Stimulated activated CD8-positive, alpha-beta memory T cell treated with anti-CD3 and anti-CD28 coated beads, Interleukin-12 subunit alpha, Interleukin-12 subunit beta, amount 100 ng/mL, for 4 hours (primary cell): ENCODE measurements at places on chromosomes 13 and 19.

- no peak for DNase-seq
Observed at GRCh38 chr13:91355099-91355825, 7.8 kb downstream of the MIR17HG start.

- no peak for DNase-seq
Observed at GRCh38 chr13:29294821-29295220, 300.7 kb downstream of the SLC7A1 start.

DNA sequence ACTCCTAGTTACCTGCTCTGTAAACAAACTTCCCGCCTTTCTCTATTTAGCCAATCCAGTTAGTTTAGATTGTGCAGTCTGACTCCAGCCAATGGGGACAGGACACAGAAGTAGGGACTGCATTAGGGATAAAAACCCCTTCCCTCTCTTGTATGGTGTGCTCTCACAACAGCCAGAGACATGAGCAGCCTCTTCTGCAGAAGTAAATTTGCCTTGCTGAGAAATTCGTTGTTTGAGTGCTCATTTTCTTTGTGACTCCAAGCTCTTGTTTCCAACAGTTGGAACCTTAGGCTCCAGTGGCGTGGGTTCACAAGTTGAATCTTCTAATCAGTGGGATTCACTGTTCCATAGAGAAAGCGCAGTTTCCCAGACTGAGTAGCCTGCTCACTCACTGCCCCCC, 66.1 kb downstream of the ZNF93 start:
- DNase-seq, result no peak

GRCh38 chr13:92303428-92303827, 905.0 kb downstream of the GPC5 start:
- DNase-seq, result no peak

DNA sequence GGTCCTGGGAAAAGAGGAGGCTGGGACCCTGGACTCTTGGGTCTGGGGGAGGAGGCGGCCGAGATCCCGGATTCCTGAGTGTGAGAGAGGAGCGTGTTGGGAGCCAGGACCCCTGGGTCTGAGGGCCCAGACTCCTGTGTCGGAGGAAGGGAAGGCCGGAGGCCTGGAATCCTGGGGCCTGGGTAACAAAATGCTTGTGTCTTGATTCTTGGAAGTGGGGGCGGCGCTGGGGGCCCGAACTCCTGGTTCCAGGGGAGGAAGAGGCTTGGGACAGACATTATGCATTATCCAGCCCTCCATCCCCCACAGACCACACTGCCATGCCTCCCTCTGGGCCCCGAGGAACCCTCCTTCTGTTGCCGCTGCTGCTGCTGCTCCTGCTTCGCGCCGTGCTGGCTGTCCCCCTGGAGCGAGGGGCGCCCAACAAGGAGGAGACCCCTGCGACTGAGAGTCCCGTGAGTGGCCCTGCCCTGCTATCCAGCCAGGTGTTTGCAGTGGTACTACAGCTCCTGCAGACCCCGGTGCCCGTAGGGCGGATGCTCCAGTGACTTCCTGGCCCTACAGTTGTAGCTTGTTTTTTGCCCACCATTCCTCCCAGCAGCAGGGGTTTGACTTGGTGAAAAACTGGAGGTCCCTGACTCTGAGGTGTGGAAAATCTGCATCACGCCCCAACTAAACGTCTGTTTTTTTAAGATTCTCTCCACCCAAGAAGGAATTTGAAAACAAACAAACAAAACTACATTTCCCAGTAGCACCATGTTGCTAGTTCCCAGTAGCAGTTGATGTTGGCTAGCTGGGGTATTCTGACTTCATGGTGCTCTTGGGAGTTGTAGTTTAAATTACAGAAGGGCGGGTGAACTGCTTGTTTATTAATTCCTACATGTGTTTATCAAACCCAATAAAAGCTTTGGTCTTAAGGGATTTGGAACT, 630 bp downstream of the NUCB1 start:
- DNase-seq, result no peak

DNA sequence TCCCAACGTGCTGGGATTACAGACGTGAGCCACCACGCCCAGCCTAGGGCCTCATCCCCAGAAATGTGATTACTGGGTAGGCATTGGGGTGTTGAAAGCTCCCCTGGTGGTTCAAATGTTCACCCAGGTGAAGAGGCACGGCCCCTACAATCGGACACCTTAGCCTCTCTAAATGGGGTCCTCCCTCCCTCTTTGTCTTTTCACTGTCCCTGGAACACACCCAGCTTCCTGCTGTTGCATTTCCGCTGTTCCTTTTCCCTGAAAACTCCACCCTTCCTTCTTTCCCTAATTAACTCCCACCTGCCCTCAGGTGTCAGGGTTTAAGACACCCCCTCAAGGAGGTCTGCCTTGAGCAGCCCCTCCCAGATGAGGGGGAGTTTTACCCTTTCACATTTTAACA, 3.6 kb upstream of the PRODH2 start:
- DNase-seq, result no peak

DNA sequence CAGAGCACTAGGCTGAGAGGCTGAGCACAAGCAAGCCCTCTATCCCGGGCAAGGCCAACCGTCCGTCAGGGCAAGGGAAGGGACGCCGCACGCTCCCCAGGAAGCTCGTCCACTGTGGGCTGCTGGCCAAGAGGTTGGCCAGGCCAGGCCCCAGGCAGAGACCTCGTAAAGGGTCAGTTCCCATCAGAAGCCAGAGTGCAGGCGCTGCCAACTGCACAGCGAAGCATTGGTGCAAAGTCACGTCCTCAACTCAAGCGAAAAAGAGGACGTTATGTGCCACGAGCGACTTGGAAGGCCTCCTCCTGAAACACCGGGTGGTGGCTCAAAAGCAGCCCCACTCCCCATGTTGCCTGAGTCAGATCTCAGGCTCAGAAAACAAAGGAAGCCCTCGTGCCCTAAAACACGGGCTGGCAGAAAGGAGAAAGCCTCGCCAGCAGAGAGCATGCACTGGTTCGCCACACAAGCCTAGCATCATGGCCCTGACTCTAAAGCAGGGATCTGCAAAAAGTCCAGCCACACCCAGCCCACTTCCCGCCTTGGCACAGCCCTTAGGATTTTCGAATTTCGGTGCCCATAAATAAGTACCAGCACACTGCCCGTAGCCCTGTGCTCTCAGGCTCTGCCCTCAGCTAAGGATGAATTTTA, 4.7 kb downstream of the AKAP8 start:
- DNase-seq, result no peak

DNA sequence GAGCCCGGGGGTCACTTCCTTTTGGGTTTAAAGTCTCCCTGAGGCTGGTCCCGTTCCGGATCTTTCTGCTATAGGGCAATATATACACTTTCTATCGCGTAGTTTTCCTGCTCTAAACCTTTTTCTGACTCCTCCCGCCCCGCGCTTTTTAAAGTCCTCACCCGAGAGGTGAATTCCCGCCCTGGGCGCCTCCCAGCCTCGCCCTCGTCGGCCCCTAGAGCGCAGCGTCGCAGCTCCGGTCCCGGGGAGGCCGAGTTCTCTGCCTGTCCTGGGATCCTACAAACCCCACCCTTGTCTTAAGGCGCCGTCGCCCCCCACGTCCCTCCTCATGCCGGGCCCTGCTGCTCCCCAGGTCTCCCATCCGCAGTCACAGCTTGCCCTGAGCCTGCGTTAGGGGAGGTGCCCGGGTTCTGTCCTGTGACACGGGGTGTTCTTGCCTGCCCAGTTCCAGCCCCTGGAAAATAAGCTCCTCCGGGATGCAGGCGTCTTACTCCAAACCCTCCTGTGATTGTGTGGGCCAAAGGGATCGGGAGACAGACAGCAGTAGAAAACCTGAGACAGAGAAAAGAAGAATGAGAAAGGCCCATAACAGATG, 491 bp downstream of the ZNF525 start:
- peak; percentile 27 for DNase-seq

DNA sequence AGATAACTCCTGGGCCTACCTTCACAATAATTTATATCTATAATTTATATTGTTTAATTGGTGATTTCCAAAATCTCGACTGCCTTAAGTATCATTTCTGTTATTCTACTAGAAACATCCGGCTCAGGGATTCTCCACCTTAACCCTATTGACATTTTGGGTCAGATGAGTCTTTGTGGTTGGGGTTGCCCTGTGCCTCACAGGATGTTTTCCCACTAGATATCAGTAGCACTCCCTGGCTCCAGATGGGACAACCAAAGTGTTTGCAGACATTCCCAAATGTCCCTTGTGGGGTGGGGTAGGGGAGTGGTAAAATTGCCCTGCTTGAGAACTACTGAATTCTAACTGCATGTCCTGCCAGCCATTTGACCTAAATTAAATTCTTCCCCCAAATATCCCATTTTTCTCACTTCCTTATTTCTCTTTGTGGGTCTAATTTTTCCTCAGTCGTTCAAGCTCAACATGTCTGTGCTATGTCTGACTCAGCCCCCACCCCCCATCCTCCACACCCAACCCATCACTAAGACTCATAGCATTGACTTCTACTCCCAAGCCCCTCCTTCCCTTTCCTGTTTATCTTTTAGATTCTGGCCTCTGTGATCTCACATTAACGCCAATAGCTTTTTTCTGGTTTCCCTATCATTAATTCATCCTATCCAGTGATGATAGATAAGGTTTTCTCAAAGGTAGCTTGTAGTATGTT, 545.1 kb downstream of the EFNB2 start:
- no peak for DNase-seq

GRCh38 chr19:29121684-29122083, 91.3 kb downstream of the UQCRFS1 start:
- no peak for DNase-seq

GRCh38 chr19:51258165-51259160, 7.6 kb downstream of the SIGLECL1 start:
- DNase-seq, result no peak

GRCh38 chr19:29516821-29517395, 8.9 kb upstream of the VSTM2B start:
- DNase-seq, result no peak

DNA sequence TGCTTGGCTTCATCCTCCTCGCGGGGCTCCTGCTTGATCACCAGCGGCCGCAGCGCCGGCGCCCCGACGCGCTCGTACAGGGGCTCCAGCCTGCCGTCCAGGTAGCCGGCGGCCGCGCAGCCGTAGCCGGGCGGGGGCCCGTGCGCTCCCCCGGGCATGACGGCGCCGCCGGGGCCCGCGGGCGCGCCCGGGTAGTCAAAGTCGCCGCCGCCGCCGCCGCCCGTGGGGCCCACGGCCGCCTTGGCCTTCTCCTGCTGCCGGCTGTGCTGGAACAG, 497 bp downstream of the CEBPA start:
- no peak for DNase-seq

DNA sequence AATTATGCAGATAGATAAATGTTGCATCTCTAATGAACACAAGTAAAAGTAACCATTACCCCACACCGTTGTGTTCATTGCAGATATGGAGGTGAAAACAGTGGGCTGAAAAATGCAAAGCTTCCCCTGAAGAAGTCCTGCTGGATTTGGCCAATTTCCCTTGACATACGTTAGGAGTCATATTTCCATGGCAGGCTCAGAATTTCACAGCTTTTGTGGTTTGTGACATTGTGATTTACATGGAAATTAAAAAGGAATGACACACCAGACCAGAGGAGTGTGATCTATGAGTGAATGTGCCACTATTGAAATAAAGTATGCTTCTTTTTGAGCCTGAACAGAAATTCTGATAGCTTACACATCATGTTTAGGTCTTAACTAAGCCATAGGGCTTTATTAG, 221.1 kb upstream of the TMTC4 start:
- DNase-seq, result no peak
